Activated CD8-positive, alpha-beta memory T cell treated with anti-CD3 and anti-CD28 coated beads, Interleukin-2, amount 10 ng/mL, durations not matched to agents 7 days and 5 days (primary cell): ENCODE measurements at places on chromosomes 5 and 9. TPM values are rescaled to one million over a fixed set of nuclear protein-coding genes. Genes with fewer than 3 reads are reported as not detected.

RANBP17 gene
- total RNA-seq = not detected

ANKRD33B gene
- total RNA-seq = 13.8 TPM

GLRA1 gene
- not detected for total RNA-seq

IER5L gene
- 4.9 TPM for total RNA-seq

FOXB2 gene
- not detected for total RNA-seq

ACTBL2 gene
- not detected for total RNA-seq

HRH2 gene
- total RNA-seq = 21.4 TPM

PCDHGA8 gene
- not detected for total RNA-seq

IFNA6 gene
- total RNA-seq = not detected

RGS7BP gene
- total RNA-seq = not detected

MLANA gene
- not detected for total RNA-seq

IL13 gene
- total RNA-seq = 119 TPM

AGXT2 gene
- total RNA-seq = not detected

NXNL2 gene
- total RNA-seq = not detected

PHYHD1 gene
- 0.47 TPM for total RNA-seq

TYRP1 gene
- not detected for total RNA-seq

GPBP1 gene
- 95.0 TPM for total RNA-seq

SV2C gene
- 0.26 TPM for total RNA-seq

HNRNPK gene
- 781 TPM for total RNA-seq

ENHO gene
- not detected for total RNA-seq

MCC gene
- 7.4 TPM for total RNA-seq

RXRA gene
- total RNA-seq = 0.91 TPM

PCDHGC5 gene
- total RNA-seq = not detected
